Natural killer cell treated with Interleukin-12 subunit alpha and Interleukin-12 subunit beta and Interleukin-15 and Interleukin-18, amount 100 ng/mL, for 72 hours (primary cell): ENCODE measurements at places on chromosomes 16 and 17. TPM values are rescaled to one million over a fixed set of nuclear protein-coding genes. Genes with fewer than 3 reads are reported as not detected.

DNA sequence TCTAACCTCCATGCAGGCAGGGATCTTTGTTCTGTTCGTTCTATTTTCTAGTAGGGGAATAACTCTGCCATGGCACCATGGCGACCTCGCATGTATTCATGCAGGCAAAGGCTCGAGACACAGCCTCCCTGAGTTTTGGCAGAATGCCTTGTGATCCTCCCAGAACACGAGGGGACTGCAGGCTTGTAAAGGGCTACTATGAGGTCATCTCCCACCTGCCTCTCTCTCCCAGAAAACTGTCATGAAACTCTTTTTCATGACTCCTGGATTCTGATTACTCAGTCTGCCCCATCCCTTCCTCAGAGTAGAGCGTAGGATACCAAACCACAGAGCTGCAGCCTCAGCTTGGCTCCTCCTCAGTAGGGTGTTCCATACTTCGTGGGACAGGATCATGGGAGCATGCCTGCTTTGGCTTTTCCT lies 64.3 kb downstream of the IGF2BP1 start:
- no peak overlapping the region for H3K4me3 ChIP-seq
- H3K4me1 ChIP-seq: no peaks in the 10 kb centered on the region
- H3K36me3 ChIP-seq: no peaks in the 10 kb centered on the region

- no peaks in the 10 kb centered on the region for H3K4me1 ChIP-seq
- peaks cover 20% of the 10 kb centered on the region for H3K27me3 ChIP-seq
- H3K4me3 ChIP-seq: no peak overlapping the region
- no peaks in the 10 kb centered on the region for H3K36me3 ChIP-seq
Observed at GRCh38 chr17:51461578-51462004, 201.2 kb downstream of the UTP18 start.

DNA sequence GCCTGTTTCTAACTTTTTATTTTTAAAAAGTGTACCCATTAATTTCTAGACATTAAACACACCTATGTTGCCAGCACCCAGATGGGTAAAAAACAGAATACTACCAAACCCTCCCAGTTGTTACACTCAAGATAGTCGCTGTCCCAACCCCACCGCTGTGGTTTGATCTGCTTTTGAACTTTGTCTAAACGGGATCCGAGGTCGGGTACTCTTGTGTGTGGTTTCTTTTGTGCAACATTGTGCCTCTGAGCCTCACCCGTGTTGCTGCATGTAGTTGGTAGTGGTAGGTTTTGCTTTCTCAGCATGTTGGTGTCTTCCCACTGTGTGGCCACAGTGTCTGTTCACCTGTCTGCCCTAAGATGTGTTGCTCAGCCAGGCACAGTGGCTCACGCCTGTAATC lies 4.3 kb downstream of the KLHL36 start:
- no peaks in the 10 kb centered on the region for H3K27me3 ChIP-seq
- DNase-seq: no peak
- H3K4me3 ChIP-seq: no peak overlapping the region
- H3K4me1 ChIP-seq: peaks cover 25% of the 10 kb centered on the region
- H3K27ac ChIP-seq: no peak overlapping the region

- DNase-seq: no peak
- H3K27ac ChIP-seq: no peak overlapping the region
- H3K4me3 ChIP-seq: no peak overlapping the region
- H3K27me3 ChIP-seq: no peaks in the 10 kb centered on the region
- H3K4me1 ChIP-seq: peaks cover 30% of the 10 kb centered on the region
Observed at GRCh38 chr17:19381741-19382444, 3.6 kb downstream of the MAPK7 start.

DNA sequence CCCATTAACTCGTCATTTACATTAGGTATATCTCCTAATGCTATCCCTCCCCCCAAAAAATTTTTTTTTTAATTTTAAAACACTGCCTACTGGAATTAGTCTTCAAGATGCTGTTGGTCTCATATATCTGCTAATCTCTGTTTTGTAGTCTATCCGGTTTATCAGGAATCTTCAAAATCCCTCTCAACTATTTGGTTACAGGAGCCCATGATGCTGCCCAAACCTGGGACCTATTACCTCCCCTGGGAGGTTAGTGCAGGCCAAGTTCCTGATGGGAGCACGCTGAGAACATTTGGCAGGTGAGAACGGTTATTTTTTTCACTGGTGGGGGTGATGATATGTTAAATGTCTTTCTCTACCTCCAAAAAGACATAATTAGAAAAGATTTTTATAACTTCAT lies 6.9 kb downstream of the TEN1 start:
- no peaks in the 10 kb centered on the region for H3K4me1 ChIP-seq
- H3K27ac ChIP-seq: no peak overlapping the region
- H3K36me3 ChIP-seq: no peaks in the 10 kb centered on the region
- no peak overlapping the region for H3K4me3 ChIP-seq
- no peak for DNase-seq

GRCh38 chr16:17155936-17156335 lies 314.8 kb downstream of the XYLT1 start:
- no peak overlapping the region for H3K4me3 ChIP-seq
- no peaks in the 10 kb centered on the region for H3K4me1 ChIP-seq
- H3K27ac ChIP-seq: no peak overlapping the region
- H3K27me3 ChIP-seq: no peaks in the 10 kb centered on the region
- no peaks in the 10 kb centered on the region for H3K36me3 ChIP-seq

DNA sequence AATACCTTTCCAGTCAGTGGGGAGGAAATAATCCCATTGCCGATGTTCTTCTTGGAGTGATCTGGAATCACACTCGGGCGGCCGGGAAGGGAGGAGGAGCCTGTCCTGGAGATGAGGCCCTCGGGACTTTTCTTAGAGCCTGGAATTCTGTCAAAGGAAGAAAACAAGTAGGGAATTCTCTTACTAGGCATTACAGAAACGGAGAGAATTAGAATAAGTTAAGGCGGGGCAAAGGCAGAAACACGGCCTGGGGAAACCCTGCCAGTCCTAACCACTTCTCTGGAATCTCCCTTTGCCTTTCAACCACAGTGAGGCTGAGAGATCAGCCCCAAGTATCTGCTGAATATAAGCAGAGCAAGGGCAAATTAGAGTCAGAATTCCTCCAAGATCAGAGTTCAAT lies 27.8 kb downstream of the USP36 start:
- no peak overlapping the region for H3K27ac ChIP-seq
- DNase-seq: no peak
- peaks cover 33% of the 10 kb centered on the region for H3K36me3 ChIP-seq
- peaks cover 11% of the 10 kb centered on the region for H3K4me1 ChIP-seq
- H3K27me3 ChIP-seq: no peaks in the 10 kb centered on the region

Gene FZD2
- 0.20 TPM for total RNA-seq
